ENCODE measurements at places on chromosomes 6 and 20. TPM values are rescaled to one million over a fixed set of nuclear protein-coding genes. Genes with fewer than 3 reads are reported as not detected.

- DNase-seq: no peak
Measured at GRCh38 chr20:58700121-58700821, 7.7 kb downstream of the NPEPL1 start.

DNA sequence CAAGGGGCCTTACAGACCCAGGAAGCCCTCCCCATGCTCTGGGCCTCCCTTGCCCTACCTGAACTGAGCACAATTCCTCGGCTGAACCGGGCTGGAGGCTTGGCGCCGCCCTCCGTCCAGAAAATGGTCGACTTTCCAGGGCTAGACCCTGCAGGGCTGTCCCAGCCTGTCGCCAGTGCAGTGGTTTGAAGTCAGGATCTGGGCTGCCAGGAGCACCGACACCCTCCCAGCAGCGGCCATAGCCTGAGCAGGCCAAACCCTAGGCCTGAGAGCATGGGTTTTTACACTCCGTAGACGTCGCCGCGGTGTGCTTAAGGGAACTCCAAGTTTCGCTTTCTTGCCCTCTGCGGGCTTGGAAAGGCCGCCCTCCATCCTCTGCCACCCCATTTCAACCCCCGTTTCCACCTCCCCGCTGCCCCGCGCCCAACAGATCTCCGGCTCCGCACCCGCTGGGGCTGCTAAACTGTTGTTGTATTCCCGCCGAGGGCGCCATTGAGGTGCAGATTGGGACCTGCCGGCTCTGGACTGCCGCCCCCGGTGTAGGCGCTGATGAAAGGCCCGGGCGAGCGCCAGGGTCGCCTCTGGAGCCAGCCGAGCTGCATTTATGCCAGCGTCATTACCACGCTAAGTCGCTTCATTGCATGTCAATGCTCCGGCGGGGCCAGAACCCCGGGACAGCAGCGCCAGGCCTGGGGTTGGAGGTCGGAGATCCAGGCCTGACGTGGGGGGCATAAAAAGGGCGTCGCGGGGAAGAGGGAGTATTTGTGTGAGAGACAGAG lies 2.2 kb upstream of the TFAP2A start:
- no peak for DNase-seq

DNA sequence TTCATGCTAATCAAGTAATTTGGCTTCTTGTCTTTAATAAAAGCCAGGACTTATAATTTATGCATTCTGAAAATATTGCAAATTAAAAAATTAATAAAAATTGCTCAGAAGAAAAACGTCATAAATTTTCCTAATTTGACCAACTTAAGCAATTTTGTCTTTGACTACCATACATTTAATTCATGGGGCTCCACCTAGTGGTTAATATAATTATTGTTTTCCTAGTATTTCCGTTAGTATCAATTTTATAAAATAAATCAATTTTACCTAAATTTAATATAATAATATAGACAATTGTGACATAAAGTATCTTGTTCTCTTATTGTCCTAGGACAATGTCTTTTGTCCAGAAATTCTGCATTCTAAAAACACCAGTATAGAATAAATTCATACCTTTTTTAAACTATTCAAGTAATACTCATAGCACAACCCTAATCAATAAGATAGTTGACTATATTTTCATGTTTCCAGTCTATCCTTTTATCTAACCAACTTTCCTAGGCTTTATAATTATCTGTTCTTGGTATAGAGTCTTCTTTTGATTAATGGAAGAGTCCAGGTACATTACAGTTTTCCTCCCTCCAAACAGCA lies 319.9 kb downstream of the TRDN start:
- DNase-seq: no peak

COL11A2 gene
- 1.3 TPM for total RNA-seq

- DNase-seq: no peak
Measured at GRCh38 chr6:113292646-113293422, 564.3 kb upstream of the MARCKS start.

DNA sequence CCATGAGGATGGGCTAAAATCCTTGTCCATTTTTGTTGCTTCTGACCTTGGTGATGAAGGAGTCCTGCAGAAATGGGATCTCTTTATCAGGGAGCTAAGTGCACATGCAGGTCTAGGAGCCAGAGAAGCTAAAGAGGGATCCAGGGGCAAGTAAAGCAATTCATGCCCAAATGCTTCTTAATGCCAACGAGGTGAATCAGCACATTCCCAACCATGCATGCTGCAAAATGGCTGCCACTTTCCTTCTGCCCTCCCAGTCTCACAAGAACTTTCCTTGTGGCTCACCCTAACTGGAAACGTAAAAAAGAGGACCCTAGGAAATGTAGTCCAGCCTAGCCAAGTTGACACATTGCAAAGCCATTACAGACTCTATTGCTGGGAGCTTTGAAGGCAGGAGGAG lies 298.4 kb downstream of the MAFB start:
- DNase-seq: no peak

DNA sequence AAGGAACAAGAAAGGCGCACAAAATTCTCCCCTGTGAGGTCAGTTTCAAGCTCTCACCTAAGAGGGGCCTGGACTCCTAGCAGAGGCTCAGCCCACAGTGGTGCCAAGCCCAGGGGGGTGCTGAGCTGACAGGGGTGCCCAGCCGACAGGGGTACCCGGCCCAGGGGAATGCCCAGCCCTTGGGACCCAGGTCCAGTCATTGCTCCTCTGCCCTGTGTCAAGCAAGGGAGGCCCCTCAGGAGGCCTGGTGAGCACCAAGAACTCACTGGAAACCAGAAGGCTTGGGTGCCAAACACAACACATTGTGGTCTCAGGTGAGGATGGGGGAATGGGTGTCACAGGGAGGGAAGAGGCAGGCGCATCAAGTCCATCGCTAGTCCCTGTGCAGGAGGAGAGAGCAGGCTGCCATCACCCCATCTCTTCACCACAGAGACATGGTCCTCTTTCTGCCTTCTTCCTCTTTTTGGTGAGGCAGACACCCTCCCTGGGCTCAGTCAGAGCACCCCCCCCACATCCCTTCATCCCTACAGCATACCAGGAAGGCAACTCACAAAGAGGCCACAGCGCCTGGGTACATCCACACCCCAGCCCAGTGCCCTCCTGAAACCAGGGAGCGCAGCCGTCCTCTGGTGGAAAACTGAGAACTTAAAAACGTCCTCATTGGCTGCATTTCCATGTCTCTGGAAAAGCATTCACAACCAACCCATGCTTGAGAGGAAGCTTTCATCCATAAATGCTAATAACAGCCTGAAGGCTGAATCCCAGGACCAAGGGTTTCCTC lies 111.3 kb downstream of the BANF2 start:
- DNase-seq: no peak
